Gastrocnemius medialis (tissue), 4 donors: ENCODE measurements at places on chromosomes 1 and 21.

DNA sequence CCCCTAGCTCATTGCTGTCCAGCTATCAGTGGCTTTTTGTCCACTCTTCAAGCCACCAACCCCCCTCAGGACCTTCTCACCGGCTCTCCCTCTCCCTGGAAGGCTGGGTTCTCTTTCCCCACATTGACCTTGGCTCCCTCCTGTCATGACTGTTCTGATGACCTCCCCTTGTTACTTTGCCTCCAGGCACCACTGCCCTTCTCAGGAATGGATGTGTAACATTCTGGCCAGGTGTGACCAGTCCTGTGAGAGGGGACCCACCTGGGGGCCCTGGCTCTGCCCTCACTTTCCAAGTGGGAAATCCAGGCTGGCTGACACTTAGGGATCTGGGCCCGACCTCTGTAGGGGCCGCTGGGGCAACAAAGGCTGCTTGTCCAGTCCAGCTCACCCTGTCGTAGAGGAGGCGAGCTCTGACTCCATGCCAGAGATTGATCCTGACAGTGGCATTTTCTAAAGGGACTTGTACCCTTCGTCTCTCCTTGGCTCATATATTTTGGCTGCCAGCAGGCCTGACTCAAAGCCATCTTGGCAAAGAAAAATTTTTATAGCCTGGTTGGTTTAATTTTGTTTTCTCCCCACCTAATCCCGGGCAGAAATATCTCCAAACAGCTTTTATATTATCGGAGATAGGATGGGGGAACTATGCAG, 37.9 kb upstream of the USP24 start:
- no peak for DNase-seq

GRCh38 chr1:200442537-200443156, 32.8 kb upstream of the ZNF281 start:
- DNase-seq, result no peak

- no peak for DNase-seq
Observed at GRCh38 chr1:198543670-198544260, 3.3 kb upstream of the ATP6V1G3 start.

DNA sequence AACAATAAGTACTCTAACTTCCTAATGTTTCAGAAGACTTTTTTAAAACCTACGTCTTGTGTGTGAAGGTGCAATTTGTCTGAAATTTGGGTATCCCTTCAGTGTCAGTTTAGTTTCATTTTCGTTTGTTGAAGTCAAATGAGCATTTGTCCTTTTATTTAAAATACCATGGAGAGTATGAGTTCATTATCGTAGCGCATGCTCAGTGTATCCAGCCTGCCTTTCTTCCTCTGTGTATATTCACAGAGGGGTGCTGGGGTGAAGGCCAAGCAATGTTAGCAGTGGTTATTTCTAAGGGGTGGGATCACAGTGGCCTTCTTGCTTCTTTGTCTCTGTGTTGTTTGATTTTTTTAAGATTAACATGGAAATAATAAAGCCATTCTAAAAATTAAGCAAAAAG, 43.2 kb downstream of the CNN3 start:
- no peak for DNase-seq

- DNase-seq, result peak; percentile 26
Observed at GRCh38 chr21:34845521-34846451, 177.0 kb downstream of the CLIC6 start.

GRCh38 chr21:40129809-40130208, 262.6 kb downstream of the PCP4 start:
- no peak for DNase-seq

GRCh38 chr1:48887796-48888195, 111.1 kb upstream of the BEND5 start:
- no peak for DNase-seq

DNA sequence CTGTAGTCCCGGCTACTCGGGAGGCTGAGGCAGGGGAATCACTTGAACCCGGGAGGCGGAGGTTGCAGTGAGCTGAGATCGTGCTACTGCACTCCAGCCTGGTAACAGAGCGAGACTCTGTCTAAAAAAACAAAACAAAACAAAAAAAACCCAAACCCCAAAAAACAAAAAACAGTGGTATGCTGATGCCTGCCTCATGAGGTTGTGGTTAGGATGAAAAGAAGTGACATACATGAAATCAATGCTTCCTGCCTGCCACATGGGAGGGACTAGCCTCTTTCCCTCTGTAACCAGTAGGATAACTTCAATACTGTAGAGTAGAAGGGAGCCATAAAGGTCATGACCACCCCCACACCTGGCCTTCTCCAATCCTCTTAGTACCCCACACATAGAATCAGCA, 55.2 kb downstream of the TENT5C start:
- no peak for DNase-seq

- DNase-seq, result no peak
Observed at GRCh38 chr1:60134716-60135115, 61.1 kb upstream of the C1orf87 start.

GRCh38 chr1:230326971-230327891, 98.9 kb downstream of the PGBD5 start:
- DNase-seq, result no peak

DNA sequence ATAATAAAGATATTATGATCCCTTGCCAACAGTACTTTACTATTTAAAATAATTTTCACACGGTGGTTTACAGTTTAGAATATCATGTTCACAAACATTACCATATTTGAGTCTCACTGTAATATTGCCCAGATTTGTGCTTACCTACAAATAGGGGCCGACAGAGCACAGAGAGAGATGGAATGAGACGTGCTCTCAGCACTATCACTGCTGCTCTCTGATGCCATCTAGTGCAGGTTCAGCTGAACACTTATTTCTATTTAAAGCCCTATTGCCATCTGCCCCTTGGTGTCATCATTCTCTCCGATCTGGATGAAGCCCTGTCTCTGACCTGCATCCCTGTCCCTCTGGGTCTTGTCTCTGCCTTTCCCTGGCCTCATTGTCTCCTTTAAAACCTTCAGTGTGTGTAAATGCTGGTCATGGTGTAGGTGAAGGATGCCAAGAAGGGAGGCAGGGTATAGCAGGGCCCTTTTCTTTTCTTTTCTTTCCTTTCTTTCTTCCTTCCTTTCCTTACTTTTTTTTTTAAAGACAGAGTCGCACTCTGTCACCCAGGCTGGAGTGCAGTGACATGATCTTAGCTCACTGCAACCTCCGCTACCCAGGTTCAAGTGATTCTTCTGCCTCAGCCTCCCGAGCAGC, 6.9 kb upstream of the GPATCH4 start:
- peak; percentile 48 for DNase-seq

DNA sequence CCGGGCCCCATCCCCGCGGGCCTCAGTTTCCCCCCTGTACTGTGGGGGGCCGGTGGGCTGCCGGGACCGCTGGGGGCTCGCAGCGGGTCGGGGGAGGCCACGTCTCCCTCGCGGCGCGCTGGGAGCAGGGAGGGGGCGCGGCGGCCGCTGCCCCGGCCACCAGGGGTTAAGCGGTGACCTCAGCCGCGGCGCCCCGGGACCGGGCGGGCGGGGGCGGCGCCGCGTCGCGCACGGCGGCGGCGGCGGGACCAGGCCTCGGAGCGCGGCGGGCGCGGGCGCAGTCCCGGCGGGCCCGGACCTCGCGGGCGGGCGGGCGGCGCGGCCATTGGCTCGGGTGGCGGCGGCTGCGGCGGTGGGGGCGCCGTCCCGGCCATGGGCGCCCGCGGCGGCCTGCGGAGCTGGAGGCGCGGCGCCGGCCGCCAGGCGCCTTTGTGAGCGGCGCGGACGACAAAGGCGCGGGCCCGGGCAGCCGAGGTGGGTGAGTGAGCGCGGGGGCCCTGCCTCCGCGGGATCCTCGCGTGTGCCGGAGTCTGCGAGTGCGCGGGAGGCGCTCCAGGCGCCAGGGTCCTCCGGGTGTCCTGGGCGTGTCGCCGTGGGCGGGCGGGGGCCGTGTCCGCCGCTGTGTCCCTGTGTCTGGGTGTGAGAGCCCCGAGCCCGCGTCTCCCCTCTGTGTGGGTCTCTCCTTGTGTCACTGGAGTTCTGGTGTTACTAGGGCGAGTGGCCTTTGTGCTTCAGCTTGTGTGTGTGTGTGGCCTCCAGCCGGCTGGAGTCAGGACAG, at the start of gene ARHGEF10L:
ARHGEF10L (plus strand) TSS at position 222 of the 778 bp plus-strand sequence. CDS start 40,898 bp downstream, outside the sequence.
- peak; percentile 18 for DNase-seq

DNA sequence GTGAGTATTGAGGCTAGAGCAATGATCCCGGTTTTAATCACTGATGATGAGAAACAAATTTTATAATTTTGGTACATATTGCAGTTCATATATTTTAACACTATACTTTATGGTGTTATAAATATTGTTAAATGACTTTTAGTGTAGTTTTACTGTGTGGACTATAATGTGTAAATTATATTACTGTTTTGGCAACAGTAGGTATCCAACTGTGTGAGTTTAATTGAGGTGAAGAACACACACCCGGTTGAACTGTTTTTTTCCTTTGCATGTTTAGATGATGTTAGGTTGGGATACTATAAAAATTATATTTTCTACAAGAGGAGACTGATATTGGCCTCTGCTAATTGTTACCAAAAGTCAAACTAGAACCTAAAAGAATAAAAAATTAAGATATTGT, 166.5 kb downstream of the SDCCAG8 start:
- DNase-seq, result no peak

DNA sequence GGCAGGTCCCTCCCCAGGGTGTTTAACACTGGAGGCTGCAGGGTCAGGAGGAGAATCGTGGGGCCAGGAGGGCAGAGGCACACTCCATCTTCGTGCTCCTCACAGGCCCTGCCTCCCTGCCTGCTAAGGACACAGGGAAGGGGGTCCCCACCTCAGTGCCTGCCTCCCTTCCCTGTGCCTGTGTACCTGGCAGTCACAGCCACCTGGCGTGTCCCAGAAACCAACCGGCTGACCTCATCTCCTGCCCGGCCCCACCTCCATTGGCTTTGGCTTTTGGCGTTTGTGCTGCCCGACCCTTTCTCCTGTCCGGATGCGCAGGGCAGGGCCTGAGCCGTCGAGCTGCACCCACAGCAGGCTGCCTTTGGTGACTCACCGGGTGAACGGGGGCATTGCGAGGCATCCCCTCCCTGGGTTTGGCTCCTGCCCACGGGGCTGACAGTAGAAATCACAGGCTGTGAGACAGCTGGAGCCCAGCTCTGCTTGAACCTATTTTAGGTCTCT, 623 bp upstream of the BGLAP start:
- no peak for DNase-seq

DNA sequence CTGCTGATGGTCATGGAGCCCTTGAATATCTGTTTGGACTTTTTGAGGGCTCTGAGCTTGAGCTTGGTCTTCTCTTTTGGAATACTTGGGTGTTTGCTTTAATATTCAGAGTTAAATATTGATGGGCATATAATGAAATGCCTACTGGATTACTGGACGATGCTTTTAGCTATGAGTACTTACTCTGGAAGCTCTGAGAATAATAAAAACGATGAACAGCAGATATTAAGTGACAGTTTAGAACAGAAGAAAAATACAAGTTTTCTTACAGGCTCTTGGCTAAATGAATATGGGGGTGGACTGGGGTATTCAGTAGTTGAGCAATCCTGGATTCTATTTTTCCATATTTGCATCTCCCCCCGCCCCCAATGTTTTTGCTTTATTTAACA, 20.7 kb downstream of the GALNT2 start:
- no peak for DNase-seq

GRCh38 chr1:248837781-248838356, at the start of gene ZNF672:
TSS of gene ZNF672 (plus strand) at chr1:248838224. CDS start at chr1:248847275, 9,051 bp downstream.
- peak; percentile 99 for DNase-seq

- DNase-seq, result no peak
Observed at GRCh38 chr1:233379869-233380438, 52.4 kb downstream of the MAP3K21 start.

DNA sequence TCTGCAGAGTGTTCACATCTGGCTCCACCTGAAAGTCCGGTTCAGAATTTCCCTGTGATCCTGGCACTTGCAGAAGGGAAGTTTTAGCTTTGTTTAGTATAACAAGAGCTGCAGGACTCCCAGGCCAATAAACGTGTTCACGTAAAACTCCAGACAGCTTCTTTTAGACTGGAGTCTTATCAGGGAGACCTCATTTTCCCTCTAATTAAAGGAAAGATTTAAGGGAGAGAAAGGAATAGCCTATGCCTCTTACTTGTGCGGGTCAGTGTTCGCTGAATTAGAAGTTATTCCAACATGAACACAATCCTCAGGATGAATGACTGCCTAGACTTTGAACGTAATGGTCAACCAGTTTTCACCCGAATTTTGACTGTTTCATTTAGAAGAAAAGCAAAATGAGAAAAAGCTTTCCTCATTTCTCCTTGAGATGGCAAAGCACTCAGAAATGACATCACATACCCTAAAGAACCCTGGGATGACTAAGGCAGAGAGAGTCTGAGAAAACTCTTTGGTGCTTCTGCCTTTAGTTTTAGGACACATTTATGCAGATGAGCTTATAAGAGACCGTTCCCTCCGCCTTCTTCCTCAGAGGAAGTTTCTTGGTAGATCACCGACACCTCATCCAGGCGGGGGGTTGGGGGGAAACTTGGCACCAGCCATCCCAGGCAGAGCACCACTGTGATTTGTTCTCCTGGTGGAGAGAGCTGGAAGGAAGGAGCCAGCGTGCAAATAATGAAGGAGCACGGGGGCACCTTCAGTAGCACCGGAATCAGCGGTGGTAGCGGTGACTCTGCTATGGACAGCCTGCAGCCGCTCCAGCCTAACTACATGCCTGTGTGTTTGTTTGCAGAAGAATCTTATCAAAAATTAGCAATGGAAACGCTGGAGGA, 202.1 kb upstream of the SGIP1 start:
- peak; percentile 83 for DNase-seq

DNA sequence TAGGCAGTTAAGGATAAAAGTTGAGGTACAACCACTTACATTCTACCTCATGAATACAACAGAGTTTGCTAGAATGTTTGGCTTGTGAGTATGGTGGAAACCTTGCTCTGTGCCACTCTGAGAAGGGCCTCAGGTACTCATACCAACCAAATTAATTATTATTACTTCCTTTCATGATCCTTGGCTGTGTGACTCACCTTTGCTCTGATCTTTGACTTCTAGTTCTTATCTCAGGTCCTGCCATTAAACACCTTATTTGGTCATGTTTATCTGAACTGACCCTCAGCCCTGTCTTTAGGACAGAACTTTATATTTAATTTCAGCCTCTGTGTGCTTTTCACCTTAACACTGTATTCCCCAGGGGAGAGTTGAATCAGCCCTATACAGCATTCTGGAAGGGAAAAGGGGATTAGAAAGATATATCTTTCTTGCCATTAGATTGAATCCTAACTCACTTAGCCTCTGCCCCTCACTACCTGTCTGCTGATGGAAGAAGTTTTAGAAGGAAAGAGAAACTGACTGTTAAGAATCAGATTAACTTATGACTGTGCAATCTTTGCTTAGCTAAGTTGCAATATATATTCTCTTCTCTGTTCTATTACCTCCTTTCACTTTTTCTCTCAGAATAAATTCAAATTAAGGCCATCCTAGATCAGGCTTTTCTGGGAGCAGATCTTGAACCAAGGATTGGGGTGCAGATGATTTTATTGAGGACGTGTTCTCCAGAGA, 260.4 kb upstream of the DPYD start:
- no peak for DNase-seq
